Activated naive CD8-positive, alpha-beta T cell treated with anti-CD3 and anti-CD28 coated beads, Interleukin-2, amount 50 U/mL, for 24 hours (primary cell): ENCODE measurements at places on chromosomes 5 and 9.

DNA sequence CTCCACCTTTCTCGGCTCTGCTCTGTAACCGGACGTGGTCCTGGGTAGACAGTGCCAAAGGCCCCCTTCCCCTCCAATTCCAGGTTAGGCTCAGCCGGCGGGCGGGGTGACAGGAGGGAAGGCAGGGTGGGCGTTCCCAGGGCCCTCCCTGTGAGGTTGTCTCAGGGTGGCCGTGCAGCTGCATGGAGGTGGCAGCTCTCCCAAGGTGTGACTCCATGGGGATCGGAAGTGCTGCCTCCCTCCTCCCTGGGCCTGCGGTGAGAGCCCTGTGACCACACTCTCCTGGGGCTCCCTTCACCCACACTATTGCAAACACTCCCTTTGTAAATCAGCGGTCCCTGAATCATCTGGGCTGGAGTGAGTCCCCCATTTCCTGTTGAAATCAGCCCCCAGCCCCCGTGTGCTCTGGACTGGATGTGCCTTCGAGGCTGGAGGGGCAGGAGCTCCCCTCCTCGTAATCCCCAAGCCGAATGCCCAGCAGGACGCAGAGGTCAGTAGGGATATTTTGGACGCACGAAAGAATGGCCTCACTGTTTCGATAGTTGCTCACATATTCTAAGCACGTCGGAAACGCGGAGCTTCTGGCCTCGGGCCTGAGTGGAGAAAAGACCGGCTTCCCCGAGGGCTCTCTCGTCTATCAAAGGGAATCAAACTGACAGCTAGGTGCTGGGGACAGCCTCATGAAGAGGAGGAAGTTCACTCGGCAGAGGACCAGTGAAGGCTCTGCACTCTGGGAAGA, 107.6 kb upstream of the COL5A1 start:
- no peak for DNase-seq

DNA sequence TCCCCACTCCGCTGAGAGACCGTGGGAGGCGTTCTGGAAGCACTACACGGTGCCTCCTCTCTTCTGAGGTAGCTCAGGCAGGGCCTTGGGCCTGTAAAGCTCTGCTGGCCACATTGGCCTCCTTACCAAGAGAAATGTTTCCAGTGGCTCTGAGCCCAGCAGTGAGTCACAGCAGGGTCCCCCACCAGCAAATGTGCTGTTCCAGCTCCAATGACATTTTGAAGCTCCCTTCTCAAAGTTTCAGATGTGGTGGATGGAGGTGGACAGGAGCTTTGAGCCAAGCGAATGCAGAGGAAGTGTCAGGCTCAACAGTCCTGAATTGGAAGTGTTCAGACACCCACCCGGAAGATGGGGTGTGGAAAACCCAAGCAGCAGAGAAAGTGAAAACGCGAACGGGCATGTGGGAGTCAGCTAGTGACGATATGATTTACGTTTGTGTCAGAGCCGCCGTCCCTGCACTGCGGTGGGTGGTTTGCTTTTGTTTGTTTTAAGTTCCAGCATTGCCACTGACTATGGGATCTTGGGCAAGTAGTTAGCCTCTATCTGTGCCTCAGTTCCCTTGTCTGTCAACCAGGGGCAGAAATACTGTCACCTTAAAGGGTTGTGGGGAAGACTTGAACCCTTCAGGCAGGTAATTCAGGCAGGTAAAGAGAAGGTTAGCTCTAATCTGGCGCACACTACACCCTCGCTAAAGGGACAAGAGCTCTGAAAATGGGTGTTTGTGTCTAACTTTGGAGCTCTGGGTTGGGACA, 38.2 kb downstream of the C5orf15 start:
- peak; percentile 77 for DNase-seq

GRCh38 chr9:123487944-123488548, 132.0 kb downstream of the CRB2 start:
- no peak for DNase-seq

- peak; percentile 82 for DNase-seq
These were observed 2.3 kb downstream of the GDNF start for GRCh38 chr5:37837414-37838032.

DNA sequence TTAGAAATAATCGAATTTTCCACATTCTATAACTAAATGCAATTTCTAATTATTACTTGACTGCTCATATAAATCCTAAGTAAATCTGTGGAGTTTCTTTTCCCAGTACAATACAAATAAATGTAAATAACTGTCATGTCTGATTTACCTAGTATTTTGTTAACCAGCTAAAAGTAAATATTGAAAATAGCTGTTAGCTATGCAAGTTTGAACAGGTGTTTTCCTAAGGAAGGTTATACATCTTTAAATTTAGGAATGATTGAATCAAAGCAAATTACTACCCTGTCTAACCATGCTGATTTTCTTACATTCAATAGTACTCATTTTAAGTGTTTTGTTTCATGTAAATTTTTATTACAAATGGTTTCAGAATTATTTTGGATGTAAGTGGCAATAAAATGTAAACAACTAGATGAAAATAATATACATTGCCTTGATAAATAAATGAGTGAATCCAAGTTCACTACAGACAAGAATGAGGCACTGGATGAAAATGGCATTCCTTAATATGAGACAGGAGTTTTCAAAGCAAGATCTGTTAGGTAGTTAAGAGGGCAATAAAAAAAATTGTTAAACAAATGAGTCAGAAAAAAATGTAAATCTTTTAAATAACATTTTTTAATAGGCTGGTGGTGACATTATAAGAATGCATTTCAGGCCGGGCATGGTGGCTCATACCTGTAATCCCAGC, 15.8 kb downstream of the MCIDAS start:
- DNase-seq, result no peak

DNA sequence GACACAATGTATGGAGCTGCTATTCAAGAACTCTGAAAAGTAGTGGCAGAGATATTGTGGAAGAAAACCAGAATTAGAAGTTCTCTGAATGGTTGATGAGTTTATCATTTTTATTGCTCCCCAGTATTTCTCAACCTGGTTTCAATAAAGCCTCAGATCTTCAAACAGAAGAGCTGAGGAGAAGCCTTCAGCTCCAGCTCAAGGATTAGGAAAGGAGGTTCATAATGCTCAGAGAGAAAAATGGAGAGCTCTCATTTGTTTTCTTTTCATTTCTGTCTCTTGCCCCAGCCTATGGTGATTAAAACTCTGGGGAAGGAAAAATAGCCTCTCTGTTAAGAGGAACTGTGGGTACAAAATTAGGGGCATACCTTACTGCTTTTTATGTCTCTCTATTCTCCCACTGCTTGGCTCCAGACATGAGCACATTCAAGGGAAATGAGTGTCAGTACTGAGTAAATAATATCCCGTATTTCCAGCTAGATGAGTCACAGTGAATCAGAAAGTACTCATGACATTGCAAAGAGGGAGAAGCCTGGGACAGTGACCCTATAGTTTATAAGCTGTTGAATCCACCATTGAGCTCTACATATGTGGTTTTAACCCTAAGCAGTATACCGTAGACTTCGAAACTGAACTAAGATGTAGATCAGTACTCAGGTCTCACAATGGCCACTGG, 138.1 kb downstream of the EMB start:
- no peak for DNase-seq

DNA sequence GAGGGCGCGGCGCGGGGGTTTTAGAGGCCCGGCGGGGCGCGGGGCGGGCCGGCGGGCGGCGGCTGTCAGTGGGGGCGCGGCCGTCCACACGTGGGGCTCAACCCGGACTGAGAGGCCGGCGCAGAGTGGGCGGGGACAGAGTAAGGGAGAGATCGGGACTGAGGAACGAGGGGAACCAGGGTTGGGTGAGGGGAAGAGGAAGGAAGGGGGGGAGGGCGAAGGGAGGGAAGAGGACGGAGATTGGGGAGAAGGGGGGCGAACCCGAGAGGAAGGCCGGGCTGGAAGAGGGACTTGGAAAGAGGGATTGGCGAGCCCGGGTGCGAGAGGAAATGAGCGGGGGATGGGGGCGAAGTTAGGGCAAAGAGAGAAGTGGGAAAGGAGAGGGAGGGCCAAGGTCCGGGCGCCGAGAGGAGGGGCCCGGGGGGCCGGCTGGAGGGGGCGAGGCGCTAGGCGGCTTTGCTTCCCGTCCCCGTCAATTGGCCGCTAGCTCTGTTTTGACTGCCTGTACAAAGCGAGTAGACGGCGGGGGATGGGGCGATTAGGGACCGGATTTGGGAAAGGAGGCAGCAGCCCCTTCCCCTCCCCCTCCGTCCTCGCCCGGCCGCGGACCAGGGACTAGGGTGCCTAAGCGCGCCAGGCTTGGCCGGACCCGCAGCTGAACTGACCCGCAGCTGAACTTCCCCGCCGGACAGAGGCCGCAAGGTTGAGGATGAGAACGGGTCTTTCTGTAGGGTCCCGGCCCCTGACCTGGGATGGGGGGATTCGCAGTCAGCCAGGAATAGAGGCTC, 399 bp upstream of the FBN2 start:
- DNase-seq, result no peak
